Epithelial cell of prostate (primary cell): ENCODE measurements at places on chromosomes 4 and X.

DNA sequence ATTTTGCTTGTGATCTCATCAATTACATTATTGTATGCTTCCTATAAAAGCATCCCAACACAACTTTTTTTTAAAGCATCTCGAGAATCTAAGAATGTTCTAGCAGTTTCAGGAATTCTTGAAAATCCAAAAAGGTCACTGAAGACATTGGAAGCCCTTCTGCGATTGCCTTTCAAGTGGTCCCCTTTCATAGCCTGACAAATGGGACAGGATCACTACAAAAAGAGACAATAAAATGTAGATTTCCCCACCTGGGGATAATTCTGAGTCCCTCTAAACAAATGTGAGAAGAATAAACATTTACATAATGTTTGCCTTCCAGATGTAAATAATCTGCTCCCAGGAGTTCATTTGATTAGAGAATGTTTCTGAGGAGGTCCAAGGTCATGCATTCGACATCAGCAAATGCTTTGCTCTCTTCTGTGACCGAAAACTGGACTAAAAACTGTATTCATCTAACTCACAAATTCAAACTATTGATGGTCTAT, 116.0 kb downstream of the COL25A1 start:
- no peak for DNase-seq

DNA sequence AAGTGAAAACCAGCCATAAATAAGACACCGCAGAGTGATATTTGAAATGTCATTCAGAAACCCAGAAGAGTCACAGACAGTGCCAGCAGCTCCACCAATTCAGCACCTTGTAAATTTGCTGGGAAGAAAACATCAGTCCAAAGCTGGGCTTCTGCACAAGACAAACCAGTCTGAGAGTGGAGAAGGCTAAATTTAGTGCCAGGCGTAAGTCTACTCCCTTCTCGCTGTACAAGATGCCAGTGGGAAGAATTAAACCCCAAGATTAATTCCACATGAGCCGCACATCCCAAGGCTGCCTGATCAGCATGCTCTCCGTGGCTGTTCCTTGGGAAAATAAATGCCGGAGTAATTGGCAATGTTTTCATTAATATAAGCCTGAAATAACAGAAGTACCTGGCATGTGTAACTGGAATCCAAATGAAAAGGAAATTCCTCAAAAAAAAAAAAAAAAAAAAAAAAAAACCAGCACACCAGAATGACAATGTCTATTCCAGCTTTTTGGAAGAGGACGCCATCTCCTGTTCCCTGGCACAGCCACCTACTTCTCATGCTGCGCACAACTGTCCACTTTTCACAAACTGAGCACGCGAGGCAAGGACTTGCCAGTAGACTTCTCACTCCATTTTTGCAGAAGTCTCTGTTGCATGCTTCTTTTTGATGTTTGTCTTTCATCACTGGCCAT, 95.5 kb downstream of the NSUN7 start:
- no peak for DNase-seq

- no peak for DNase-seq
These were observed 26.6 kb downstream of the ZRSR2 start for GRCh38 chrX:15816886-15817285.

DNA sequence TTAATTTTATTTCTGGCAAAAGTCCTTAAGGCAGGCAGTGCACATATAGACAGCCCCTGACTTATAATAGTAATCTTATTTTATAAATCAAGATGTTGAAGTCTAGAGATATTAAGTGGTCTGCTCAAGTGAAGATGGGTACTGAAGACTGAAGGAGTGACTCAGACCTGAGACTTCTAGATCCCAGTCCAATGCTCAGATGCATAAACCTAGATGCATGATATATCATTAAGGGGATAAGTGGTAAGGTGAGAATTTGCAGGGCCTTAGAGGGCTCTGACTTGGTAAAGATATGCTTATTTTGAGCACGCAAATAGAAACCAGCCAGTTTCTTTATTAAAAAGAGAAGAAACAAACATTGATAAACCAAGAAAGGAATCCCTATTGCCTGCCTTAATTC, 42.9 kb downstream of the SLC9A7 start:
- no peak for DNase-seq

DNA sequence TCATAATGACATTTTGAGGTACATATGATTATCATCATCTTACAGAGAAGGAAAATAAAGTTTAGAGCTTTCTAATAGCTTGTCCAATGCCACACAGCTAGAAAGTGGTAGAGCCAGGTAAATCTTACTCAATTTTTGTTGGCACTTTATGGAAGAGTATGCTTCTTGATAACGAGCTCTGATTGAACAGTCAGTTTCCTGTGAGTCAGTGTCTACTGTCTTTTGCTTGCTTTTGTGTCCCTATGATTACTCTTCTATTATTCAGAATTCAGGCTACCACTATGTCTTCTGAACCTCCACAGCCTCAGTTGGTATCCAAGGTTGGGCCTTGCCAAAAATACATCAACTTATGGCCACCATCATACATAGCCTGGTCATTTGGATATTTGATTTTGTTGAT, 2.6 kb downstream of the FAAH2 start:
- no peak for DNase-seq

DNA sequence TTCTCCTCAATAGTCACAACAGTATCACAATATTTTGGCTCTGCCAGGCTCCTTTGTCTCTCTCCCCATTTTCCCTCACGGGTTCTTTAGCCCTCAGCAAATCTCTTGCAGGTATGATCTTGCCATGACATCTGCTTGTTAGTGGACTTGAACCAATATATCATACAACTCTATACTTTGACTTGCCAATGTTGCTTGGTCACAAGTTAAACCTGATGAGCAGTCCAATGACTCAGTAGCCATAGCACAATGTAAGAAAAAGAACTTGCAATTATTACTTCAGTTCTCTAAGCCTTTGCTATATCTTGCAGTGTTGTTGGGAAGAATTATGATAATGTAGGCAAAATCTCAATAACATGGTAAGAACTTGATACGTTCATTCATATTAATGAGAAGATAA, 174.6 kb upstream of the NRK start:
- DNase-seq: peak; percentile 20

- DNase-seq: peak; percentile 46
These were observed 87.5 kb downstream of the TRAPPC11 start for GRCh38 chr4:183746305-183747229.

DNA sequence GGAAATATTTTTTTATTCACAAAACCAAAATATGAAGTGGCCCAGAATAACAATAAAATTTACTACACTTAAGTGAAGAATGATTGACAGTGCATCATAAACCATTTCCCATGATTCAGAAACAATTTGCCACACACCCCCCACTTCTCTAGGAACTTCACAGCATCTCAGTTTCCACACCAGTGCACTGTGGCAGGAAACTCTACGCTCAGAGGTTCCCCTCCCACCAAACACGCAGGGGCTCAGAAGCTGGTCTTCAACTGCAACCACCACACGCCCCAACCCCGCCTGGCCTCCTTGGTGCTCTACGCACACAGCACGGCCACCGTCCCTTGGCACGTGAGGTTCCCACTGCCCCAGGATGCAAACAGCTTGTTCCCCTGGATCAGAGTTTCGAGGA, 63.7 kb downstream of the ZFYVE28 start:
- no peak for DNase-seq

DNA sequence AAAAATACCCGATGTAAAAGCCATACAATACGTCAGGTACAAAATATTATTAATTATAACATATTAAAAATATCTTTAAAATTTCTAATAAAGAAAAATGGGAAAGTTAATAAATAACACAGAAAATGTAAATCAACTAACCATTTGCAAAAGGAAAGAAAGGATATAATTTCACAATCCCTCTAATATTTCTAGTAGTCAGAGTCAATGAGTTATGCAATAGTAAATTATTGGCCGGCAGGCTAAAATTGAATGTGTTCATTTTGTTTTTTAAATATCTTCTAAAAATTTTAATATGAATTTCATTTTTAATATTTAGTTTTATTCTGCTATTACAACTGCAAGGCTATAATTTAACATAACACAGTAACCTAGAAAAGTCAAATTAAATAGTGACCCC, 155.7 kb downstream of the FBXW7 start:
- no peak for DNase-seq
